CD4-positive, alpha-beta T cell treated with Interleukin-17A for 4 hours (primary cell): ENCODE measurements at places on chromosomes 2 and 18.

DNA sequence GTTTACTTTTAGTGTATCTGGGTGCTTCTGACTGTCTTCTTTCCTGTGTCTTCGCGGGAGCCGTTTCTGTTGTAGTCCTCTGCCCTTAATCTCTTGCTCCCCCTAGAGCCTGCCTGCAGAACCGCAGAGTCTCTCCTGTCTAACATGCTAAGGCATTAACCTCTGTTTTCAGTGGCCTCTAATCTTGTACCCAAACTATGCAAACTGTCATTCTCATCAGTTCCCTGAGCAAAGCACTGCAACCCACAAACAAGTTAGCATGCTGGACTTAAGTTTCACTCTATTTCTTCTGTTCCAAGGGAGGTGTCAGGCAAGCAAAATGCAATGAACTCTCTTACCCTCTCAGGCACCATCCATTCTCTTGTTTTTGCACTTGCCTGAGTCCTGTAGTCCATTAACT is 138.4 kb downstream of the OTX1 start:
- no peak for DNase-seq

DNA sequence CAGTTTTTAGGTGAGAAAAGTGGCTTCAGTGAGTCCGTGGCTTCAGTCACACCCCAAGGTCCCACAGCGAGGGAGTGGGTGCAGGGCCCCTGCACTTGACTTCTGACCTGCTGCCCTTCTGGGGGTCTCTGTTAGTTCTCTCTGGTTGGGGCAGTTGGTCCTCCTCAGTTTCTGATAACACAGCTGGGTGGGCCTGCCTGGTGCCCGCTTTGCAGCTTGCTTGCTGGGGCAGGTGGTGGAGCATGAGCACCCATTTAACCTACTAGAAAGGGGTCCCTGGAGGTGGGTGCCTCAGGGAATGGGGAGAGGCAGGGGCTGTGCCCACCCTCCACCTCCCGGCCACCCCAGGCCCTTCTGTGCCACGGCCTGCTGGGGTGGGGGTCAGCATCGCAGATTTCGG is 83.2 kb downstream of the ASB1 start:
- DNase-seq, result no peak

DNA sequence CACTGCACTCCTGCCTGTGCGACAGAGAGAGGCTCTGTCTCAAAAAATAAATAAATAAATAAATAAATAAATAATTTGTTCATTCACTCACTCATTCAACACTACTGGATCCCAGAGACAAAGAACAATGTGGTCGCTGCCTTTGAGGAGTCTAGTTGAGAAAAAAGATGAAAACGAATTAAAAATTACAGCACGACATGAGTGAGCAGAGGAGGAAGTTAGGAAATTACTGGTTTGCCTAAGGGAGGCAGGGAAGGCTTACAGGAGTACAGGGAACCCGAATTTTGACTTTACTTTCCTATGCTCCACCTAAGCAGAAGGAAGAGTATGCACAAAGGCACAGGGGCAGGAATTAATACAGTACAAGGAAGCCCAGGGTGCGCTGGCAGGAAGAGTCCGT is 4.2 kb upstream of the KCMF1 start:
- DNase-seq, result no peak

DNA sequence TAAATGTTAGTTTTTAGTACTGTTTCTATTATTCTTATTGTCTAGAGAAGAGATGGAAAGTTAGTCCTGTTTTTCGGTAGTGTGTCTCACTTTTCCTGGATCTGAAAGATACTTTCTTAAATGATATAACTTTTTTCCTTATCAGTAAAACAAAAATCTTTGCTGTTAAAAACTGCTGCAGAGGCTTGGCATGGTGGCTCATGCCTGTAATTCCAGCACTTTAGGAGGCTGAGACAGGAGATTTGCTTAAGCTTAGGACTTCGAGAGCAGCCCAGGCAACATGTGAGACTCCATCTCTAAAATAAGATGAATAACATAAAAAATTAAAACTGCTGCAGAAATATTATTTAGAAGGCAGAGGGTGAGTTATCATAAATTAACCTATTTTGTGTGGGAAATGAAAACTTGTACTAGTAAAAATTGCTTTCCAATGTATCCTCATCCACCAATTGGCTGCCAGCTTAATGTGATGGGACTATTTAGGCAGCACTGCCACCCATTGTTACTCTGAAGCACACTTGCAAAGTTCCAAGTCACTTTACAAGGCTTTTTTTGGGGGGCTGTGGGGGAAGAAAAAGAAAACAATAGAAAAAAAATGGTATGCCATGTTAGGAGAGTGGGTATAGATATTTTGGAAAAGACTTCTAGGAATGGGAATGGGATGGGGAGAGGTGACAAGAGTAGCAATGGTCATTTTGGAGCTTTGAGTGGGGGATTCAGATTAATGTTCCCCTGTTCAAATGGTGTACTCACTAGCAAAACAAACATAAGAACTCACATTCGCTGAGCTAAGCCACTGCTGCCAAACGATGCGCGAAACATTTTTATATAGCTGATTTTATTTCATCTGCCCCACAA is 62.7 kb downstream of the MEIS1 start:
- DNase-seq, result no peak

GRCh38 chr2:45699032-45699658 is 47.7 kb downstream of the PRKCE start:
- no peak for DNase-seq

DNA sequence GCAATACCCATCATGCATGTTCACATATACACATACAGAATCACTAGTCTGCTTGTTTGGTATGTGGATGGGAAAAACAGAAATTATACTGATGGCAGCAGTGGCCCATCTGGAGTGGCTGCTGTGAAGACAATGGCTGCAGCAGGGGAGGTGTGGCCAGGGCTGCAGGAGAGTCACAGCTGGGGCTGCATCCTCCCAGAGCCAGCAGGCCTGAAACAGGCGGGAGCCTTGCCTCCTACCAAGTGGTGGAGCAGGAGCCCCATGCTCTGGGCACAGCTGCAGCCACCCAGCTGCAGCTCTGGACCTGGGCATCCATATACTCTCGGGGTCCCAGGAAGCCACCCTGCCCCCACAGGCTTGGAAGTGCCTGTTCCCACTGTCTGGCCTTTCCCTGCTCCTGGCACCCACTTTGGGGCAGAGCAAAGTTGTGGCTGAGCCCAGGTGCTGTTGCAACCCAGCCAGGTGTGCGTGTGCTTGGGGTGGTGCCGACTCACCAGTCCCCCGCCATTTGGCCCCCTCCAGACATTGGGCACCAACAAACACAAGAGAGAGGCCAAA is 136.6 kb downstream of the SPAG16 start:
- no peak for DNase-seq

- no peak for DNase-seq
Observed at GRCh38 chr18:1784113-1784512, 787.2 kb downstream of the METTL4 start.

DNA sequence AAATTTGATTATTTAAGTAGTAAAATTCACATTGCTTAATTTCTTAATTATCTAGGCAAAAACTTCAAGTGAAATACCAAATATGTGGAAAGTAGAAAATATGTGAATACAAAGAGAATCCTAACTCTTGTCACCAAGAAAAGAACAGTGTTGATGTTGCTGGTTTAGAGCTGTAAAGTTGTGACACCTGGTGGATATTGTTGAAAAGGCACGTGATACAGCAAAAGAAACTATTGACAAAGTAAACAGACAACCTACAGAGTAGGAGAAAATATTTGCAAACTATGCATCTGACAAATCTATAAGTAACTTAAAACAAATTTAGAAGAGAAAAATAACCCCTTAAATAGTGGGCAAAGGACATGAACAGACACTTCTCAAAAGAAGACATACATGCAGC is 25.6 kb upstream of the ZC3H15 start:
- DNase-seq, result no peak

GRCh38 chr2:8478471-8478793 is 203.4 kb upstream of the ID2 start:
- no peak for DNase-seq

- DNase-seq, result no peak
Observed at GRCh38 chr2:30772021-30772705, 35.1 kb downstream of the CAPN13 start.

GRCh38 chr2:197071213-197071612 is 144.7 kb upstream of the PGAP1 start:
- no peak for DNase-seq

DNA sequence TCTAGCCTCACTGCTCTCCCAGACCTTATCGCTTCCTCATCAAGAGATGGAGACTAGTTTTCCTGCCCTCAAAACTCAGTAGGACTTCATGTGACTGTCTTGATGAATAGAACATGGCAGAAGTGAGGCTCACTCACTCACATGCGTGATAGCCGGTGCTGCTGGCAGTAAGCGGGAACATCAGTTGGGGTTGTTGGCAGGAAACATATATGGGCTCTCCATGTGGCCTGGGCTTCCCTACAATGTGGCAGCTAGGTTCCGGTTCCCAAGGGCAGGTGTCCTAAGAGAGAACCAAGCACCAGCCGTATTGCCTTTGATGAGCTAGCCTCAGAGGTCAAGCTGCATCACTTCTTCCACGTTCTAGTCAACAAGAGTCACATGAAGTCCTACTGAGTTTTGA is 15.2 kb upstream of the FAHD2A start:
- no peak for DNase-seq

GRCh38 chr2:38461470-38461869 is 84.4 kb upstream of the ATL2 start:
- DNase-seq, result no peak

DNA sequence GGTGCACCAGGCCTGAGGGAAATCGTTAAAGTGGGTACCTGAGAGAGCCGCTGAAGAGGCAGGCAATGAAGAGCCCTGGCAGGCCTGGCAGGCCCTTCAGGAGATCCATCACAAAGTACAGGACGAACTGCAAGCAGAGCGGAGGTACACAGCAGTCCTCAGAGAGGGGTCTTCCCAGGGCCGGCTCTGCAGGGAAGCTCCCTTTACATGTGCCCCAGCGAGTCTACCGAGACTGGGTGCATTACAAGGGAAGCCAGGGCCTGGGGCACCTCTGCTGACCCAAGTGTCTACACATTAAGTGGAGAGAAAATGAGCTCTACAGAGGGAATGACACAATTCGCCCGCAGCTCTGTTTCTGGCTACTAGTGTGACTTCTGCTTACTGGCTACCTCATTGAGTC is 8.1 kb upstream of the ATRAID start:
- no peak for DNase-seq

GRCh38 chr18:49459404-49460171 is 857 bp downstream of the DYM start:
- peak; percentile 30 for DNase-seq
